ENCODE measurements at places on chromosomes 4 and X. TPM values are rescaled to one million over a fixed set of nuclear protein-coding genes. Genes with fewer than 3 reads are reported as not detected.
A peak's percentile ranks its signal among the peaks of the same experiment; 100 is the strongest.

SLC34A2 gene
- polyA plus RNA-seq = 2.9 TPM

GRCh38 chr4:83542225-83542624, 6.3 kb downstream of the GPAT3 start:
- DNase-seq = no peak

DNA sequence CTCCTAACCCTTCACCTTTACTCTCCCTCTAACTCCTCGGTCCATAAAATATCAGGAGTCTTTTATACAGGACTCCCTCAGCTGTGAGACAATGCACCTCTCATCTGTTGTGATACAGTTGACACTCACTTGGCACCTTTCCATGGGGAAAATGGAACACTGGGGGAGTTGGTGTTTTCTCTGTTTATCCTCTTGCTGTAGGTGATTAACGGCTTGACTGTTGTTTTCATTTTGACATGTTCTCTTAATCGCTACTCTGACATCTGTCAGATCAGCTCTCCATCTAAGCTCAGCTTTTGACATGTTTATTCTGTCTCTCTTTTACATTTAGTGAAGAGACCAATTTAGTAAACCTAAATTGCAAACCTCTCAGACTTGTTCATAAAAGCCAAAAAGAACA, 604.8 kb downstream of the TRAM1L1 start:
- peak; percentile 14 for DNase-seq

CSN1S1 gene
- not detected for polyA plus RNA-seq

DMRTC1 gene
- not detected for polyA plus RNA-seq

- no peak for DNase-seq
Measured at GRCh38 chr4:156196722-156197121, 243.1 kb upstream of the CTSO start.

DNA sequence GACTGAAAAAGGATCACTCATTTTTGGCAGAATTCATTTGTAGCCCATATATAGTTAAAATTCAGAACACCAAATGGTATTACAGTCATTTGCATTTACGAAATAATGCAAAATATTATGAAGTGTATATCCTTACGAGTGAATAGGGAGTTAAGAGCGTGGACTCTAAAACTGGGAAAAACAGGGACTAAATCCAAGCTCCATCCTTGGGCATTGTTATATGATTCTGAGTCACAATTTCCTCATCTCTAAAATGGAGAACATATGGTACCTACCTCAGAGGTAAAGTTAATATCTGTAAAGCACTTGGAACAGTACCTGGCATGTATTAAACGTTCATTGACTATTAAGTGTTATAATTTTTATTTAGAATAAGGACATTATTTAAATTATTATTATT, 106.3 kb downstream of the ZAR1 start:
- no peak for DNase-seq

DNA sequence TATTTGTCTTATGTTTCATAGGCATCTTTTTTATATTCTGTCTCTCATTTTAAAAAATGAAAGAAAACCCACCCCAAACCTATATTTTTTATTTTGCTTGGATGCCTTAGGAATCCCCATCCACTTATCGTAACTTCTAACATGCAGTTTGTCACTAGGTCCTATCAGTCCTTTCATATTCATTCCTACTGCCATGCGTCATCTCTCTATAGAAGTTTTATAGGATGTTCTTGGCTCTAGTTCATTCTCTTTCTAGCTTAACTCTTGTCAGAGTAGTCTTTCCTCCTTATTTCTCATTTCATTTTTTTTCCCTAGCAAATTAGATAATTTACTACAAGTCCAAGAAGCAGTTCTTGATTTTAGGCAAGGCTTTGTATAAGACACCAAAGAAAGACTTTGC, 92.7 kb downstream of the LARP1B start:
- peak; percentile 4 for DNase-seq

DNA sequence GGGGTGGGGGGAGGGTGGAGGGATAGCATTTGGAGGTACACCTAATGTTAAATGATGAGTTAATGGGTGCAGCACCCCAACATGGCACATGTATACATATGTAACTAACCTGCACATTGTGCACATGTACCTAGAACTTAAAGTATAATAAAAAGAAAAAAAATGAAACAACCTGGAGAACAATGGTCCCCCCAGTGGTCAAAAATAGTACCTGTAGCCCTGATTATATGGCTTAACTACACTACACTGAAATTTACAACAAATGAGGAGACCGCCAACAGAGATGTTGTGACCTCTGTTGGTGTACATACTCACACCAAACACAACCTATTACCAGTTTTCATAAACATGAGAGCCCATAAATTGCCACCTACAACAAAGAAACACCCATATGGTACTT, 7.3 kb upstream of the MAGEE1 start:
- DNase-seq = no peak

- DNase-seq = no peak
Measured at GRCh38 chr4:123597586-123597985, 201.0 kb downstream of the SPRY1 start.

- peak; percentile 18 for DNase-seq
Measured at GRCh38 chr4:185892165-185892564, 80.2 kb upstream of the SORBS2 start.

DNA sequence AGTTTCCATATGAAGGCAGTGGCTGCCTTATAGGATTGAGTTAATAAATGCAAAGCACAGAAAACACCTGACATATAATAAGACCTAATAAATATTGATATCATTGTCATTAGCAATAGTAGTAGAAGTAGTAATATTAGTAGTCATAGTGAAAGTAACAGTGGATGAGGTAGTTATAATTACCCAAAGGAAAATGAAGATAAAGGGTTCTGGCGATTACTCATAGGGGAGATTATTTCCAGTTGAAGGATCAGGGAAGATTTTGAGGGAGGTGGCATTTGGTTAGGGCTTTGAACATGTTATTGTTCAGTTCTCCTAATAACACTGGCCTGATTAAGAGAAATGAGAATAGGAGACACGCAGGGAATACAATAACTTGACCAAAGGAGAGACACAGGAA, 131.9 kb upstream of the GPRIN3 start:
- no peak for DNase-seq

RBMXL3 gene
- polyA plus RNA-seq = not detected

- no peak for DNase-seq
Measured at GRCh38 chrX:67328476-67328875, 215.3 kb upstream of the AR start.

DNA sequence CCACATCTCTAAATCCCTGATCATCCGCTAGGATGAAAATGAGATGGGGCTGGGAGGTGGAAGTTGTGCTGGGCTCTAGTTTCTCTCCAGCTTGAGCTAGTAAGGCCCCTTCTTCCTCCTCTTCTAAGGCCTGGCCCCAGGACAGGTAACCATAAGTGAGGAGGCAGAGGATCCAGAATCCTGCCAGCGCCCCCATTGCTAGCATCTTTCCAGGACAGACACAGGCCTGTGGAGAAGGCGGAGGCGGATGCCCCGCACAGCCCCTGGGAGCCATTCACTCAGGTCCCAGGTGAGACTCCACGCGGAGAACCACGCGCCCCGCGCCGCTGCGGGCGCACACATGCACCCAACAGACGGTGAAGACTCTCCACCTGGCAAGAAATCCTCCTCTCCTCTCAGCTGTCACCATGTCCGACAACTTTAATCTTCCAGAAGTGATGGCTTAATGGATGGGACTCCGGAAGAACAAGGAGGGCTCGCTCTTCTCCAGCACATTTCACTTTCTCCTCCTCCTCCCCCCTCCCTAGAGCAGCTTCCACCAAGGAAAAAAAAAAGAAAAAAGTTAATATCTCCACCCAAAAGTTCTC, 793 bp downstream of the ARSJ start:
- peak; percentile 11 for DNase-seq

GRCh38 chr4:137664416-137664815, 132.1 kb upstream of the PCDH18 start:
- DNase-seq = no peak

- DNase-seq = no peak
Measured at GRCh38 chrX:39459204-39459603, 638.6 kb downstream of the BCOR start.
